ENCODE measurements at places on chromosomes 3 and 15. TPM values are rescaled to one million over a fixed set of nuclear protein-coding genes. Genes with fewer than 3 reads are reported as not detected.

DNA sequence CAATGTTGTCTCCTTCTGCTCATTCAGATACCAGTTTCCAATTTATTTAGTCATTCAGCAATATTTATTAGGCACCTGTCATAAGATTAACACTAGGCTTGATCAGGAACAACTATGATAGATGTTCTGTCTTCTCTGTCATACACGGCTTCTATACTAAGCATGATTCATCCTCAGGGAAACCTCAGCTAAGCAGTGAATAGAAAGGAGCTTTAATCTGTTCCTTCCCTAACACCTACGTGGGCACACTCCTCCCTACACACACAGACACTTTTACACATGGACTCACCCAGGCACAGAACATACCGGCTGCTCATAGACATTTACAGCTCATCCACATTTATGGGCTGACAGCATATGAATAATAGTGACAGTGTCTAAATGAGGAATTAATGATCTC lies 136.9 kb downstream of the LEKR1 start:
- DNase-seq = no peak

DNA sequence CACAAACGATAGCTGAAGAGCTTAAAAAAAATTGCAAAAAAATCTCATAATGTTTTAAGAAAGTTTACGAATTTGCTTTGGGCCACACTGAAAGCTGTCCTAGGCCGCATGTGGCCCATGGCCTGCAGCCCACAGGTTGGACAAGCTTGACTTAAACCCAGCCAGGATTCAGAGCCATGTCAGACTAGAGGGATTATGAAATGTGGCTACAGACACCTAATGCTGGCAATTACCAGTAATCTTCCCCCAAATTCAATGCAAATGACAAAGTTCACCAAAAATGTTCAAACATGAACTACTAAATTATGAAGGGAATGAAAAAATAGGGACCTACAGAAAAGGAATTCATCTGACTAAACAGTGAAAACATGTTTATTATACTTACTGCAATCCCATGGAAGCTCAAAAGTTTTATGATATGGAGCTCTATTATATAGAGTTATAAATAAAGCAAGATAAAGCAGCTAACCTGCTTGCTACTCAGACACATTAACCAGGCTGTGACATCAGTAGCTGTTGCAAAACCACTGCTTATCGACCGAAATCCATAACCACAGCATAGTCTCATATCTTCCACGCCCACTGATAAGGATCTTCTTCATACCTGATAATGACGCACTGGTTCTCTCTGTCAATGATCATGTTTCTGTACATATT lies 49.2 kb downstream of the LDHAL6B start:
- no peak for DNase-seq

Gene IL17RC
- polyA plus RNA-seq = 39.8 TPM

Gene SMCO1
- polyA plus RNA-seq = not detected

Gene GOLGA8G
- polyA plus RNA-seq = 0.13 TPM
